Stimulated activated memory B cell treated with anti-CD40 and anti-IgM and Interleukin-4, amounts not matched to agents 10 μg/mL and 1 μg/mL and 100 μg/mL, for 72 hours (primary cell): ENCODE measurements at places on chromosomes 5 and 9.

DNA sequence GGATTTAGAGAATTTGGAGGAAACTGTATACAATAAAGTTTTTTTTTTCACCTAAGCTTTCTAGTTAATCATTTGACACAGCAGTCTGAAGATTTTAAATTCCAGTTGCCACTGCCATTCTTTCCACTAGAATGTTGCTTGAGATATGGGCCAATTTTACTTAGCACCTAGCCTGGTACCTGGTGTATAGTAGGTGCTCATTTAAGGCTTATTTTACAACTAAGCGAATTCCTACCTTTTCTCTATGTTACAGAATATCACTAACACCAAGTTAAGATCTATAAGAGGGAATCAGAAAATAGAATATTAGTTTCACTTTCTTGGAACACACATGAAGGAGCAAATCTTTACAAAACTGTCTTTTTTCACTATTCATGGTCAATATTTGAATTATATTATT is 3.2 kb upstream of the DDX4 start:
- no peak for ATAC-seq

DNA sequence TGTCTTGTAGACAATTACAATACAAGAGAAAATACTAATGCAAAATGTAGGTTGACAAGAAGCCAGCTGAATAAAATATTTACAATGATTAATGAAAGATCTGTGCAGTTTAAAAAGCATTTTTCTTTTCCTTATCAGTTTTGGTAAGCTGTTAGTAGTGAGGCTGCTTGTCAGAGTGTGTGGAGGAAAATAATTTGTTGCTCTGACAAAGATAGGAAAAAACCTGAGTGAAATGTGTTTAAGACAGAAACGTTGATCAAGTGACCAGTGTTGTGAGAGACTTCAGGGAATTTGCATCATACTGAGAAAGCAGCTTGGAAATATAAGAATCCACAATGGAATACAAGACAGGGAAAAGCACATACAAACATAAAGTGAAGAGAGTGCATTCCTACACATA is 360.3 kb upstream of the CDH18 start:
- ATAC-seq: no peak

GRCh38 chr9:34332076-34332964 is 3.0 kb downstream of the NUDT2 start:
- no peak for ATAC-seq

DNA sequence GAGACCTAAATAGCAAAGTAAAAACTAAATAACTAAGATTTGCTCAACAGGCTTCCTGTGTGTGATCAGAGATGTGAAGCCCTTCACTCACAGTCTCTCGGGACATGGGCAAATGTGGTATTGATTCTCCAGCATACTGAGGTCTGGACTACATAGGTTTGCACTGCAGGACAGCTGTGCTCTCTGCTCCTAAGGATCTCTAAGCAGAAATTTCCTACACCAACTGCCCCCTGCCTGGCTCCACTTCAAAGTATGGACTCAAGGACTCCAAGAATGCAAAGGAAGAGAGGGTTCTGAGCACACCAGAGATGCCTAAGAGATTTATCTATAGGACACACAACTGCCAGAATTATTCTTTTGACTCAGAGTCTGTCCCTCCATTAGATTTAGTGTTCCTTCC is 487.2 kb downstream of the SEMA5A start:
- no peak for ATAC-seq

GRCh38 chr5:173794901-173795416 is 93.2 kb upstream of the CPEB4 start:
- no peak for ATAC-seq

DNA sequence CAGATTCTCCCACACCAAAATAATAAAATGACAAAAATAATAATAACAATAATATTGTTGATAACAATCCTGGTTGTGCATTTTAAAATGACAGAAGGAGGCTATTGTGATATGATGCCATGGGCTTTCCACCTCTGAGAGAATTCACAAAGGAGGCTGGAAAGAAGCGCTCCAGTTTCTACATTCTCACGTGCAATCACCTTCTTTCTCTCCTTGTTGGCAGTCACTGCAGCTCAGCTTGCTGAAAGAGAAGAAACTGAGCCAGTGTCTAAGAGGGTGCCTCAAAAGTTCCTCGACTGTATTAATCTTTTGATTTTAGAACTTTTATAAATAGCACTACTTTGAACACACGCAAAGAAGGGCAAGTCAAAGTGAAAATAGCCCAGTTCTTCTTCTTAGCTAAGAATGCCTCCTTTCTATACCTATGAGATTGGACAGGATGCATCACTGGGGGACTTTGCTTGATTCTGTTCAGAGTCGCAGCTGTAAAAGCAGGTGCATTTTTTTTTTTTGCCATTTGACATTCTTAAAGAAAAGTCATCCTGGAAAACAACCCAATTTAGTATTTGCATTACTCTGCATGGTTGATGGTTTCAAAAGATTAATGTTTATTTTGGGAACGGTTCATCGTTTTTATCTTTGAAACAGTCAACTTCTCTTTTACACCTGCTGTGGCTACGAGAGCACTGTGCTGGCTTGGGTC is 12.4 kb upstream of the SUB1 start:
- ATAC-seq: peak; percentile 98

GRCh38 chr5:52491818-52492217 is 295.9 kb upstream of the ITGA1 start:
- ATAC-seq: no peak

- ATAC-seq: no peak
These were observed 84.0 kb upstream of the SLC25A48 start for GRCh38 chr5:135750506-135750905.

DNA sequence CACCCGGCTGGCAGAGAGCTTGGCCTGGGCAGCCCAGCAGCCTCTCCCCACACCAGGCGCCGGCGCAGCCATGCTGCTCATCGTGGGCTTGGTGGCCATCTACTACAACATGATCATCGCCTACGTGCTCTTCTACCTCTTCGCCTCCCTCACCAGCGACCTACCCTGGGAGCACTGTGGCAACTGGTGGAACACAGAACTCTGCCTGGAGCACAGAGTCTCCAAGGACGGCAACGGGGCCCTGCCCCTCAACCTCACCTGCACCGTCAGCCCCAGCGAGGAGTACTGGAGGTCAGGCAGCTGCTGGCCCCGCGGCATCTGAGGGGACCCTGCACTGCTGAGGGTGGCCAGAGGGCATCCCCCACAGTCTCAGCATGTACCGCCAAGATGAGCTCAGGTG is 7.1 kb downstream of the SLC6A7 start:
- ATAC-seq: no peak

DNA sequence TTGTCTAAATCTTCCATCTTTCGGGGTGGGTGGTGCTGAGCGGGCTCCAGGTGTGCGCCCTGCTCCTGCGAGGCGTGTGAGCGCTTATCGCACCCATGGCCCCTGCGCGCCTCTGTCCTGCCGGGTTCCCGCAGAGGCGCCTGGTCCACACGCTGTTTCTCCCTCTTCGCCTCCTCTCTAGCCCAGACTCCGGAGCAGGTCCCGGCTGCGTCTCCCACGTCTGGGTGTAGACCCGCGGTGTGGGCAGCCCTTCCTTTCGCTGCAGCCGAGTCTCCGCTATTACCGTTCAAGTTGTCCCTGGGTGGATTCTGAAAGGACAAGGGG is 40.5 kb upstream of the PLEKHG4B start:
- ATAC-seq: no peak

- ATAC-seq: peak; percentile 47
These were observed 4.8 kb downstream of the ATP6V1G1 start for GRCh38 chr9:114592356-114592755.

- ATAC-seq: no peak
These were observed 91.1 kb downstream of the MVB12B start for GRCh38 chr9:126417684-126418083.
